ENCODE measurements at places on chromosomes 2 and 18.

- H3K4me1 ChIP-seq, result no peaks in the 10 kb centered on the region
- no peaks in the 10 kb centered on the region for H3K36me3 ChIP-seq
- no peaks in the 10 kb centered on the region for H3K27me3 ChIP-seq
- H3K27ac ChIP-seq, result no peak overlapping the region
- no peak for DNase-seq
Measured at GRCh38 chr2:188478724-188479123, 187.1 kb downstream of the GULP1 start.

DNA sequence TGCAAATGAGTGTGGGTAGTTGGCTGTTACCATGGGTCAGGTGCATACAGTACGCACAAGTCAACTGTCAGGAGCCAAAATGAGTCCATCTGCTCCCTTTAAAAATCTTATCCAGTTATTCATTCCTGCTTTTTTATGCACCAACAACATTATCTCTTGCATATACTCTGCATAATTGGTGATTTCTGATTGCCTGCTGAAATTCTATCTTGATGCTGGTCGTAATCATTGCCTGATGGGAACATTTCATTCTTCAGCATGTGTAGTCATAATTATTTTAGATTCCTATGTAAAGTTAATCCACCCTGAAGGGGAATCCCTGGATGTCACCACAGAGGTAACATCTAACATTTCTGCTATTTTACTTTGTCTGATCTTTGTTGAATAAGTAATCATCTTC is 102.2 kb upstream of the RND3 start:
- no peak overlapping the region for H3K27ac ChIP-seq
- H3K4me3 ChIP-seq, result no peak overlapping the region
- H3K4me1 ChIP-seq, result no peaks in the 10 kb centered on the region

DNA sequence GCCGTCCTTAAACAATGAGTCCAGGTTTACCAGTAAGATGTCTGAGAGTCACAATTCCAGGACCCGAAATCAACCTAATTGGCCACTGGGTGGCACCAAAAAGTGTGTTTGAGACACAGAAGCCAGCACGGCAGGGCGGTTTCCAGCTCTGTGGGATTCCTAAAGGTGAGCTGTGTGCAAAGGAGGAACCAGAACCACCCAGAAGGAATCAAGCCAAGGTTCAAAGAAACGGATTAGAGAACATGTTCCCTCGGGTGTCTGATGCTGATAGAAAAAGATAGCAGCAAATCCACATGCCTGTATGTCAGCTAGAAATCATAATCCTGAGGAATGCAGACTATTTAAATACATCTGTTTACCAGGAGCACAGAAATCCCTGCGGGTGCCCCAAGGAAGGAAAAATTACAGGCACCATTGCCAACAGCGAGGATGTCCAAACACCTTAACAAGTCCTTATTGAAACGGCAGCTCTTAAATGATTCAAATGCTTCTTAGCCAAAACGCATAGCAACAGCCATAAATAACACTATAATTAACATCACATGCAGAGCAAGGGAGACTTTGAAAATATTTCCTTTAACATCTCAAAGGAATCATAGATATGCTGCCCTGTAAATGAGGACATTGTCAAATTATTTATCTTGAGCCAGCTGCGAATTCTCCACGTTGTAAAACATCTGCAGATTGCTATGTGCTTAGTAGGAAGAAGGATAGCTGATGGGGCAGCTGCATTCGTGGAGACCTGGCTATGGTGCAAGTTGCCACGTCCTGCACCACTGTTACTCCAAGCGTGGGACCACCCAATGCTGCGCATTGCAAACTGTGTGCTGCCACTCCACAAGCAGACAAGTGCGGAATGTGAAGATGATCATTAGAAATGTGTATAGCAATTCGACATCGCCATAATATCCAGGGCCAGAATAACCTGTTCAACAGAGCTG is 318.7 kb upstream of the NCKAP5 start:
- no peaks in the 10 kb centered on the region for H3K4me1 ChIP-seq
- no peaks in the 10 kb centered on the region for H3K36me3 ChIP-seq
- no peaks in the 10 kb centered on the region for H3K27me3 ChIP-seq
- H3K27ac ChIP-seq, result no peak overlapping the region

- no peaks in the 10 kb centered on the region for H3K36me3 ChIP-seq
- DNase-seq, result no peak
- no peaks in the 10 kb centered on the region for H3K27me3 ChIP-seq
- H3K27ac ChIP-seq, result no peak overlapping the region
- H3K4me1 ChIP-seq, result no peaks in the 10 kb centered on the region
- no peak overlapping the region for H3K4me3 ChIP-seq
Measured at GRCh38 chr18:13141209-13141608, 77.4 kb upstream of the LDLRAD4 start.

DNA sequence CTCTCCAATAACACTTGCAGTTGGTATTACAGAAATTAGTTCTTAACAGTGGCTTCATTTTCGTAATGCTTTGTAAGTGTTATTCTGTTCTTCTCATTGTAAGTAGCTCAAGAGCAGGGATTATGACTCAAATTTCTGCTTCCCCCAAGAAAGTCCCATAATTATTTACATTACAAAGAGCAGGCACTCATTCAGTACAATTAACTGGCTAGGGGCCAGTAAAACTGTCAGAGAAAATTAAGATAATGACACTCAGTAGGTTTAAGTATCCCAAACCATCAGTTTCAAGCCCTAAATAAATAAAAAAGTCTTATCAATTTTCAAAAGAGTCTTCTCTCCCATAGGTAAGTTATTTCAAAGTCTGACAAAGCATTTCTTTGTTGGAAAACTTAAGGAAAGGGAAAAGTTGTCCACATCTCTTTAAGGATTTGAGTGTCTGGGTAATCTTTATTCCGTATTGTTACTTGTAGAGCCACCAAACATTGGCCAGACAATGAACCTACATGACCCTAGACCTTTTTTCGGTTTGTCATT is 137.1 kb downstream of the ARHGAP28 start:
- H3K27ac ChIP-seq, result no peak overlapping the region
- H3K4me3 ChIP-seq, result no peak overlapping the region
- no peak for DNase-seq
- peaks cover 10% of the 10 kb centered on the region for H3K36me3 ChIP-seq

DNA sequence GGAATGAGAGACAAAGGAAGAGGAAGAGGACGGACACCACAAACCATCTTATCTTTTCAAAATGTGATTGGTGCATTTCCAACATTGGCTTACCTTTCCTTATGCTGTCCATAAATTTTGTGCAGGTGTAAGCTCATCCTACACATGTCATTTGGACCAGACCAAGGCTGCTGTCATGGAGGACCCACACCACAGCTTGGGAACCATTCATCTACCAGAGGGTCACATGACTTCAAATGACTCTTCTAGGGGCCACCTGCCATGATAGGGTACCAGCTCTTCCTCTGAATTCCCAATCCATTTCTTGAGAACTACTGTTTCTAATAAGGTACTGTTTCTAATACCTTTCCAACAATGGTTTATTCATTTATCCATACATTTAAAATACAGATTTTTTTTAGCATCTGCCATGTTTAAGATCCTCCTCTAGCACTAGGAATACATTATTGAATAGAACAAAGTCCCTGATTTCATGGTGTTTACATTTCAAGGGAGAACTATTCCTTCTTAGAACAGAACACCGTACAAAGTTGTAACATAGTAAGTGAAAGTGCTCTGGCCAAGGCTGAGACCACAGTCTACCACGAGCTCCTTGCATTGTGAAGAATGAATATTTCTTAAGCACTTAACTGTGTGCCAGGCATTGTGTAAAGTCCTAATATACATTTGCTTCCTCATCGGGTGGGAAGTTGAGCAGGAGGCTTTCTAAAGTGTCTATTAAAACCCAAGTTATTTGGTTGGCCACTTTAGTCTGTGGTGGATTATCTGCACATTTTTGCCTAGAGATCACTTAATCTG is 246.1 kb upstream of the FN1 start:
- no peak overlapping the region for H3K4me3 ChIP-seq
- H3K27me3 ChIP-seq, result no peaks in the 10 kb centered on the region
- H3K4me1 ChIP-seq, result peaks cover 7% of the 10 kb centered on the region
- no peaks in the 10 kb centered on the region for H3K36me3 ChIP-seq
- peak overlapping the region; percentile 43 for H3K27ac ChIP-seq
- DNase-seq, result no peak

- DNase-seq, result no peak
- H3K36me3 ChIP-seq, result no peaks in the 10 kb centered on the region
- peaks cover 3% of the 10 kb centered on the region for H3K4me1 ChIP-seq
- no peaks in the 10 kb centered on the region for H3K27me3 ChIP-seq
Measured at GRCh38 chr2:27400348-27401135, 8.8 kb downstream of the PPM1G start.

- H3K27me3 ChIP-seq, result no peaks in the 10 kb centered on the region
- DNase-seq, result no peak
- peaks cover 20% of the 10 kb centered on the region for H3K4me1 ChIP-seq
- H3K27ac ChIP-seq, result no peak overlapping the region
- H3K36me3 ChIP-seq, result no peaks in the 10 kb centered on the region
Measured at GRCh38 chr2:152609154-152609553, 108.1 kb downstream of the PRPF40A start.

DNA sequence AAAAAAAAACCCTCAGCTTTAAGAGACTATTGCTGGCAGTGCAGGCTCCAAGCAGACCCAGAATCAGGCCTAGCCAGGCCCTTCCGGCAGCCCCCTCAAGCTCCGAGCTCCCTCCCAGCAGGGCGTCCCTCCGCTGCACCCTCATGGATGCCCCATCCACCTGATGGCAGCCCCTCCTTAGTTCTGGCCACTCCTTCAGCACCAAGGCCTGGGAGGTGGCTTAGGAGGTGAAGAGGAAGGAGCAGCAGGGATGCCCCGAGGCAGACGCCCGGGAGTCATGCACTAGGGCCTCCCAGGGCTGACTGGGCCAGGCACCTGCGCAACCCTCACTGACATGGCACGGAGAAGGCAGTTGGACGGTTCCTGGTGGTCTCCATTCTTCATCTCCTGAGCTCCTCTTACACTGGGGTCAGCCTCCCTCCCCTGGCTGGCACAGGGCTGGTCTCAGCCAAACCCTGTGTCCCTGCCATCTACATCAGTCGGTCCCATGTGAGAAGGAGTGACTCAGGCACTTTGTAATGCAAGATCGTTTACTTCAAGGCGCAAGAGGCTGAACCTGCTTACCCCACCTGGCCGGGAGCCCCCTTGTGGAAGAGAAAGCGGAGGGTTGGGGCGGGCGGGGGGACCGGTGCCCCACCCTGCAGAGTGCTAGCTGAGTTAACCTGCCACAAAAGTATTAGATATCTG is 53.5 kb upstream of the ID2 start:
- H3K27me3 ChIP-seq, result no peaks in the 10 kb centered on the region
- H3K4me1 ChIP-seq, result no peaks in the 10 kb centered on the region
- no peaks in the 10 kb centered on the region for H3K36me3 ChIP-seq
- DNase-seq, result no peak

GRCh38 chr2:239201884-239202283 is 198.9 kb downstream of the HDAC4 start:
- no peaks in the 10 kb centered on the region for H3K36me3 ChIP-seq
- H3K27ac ChIP-seq, result no peak overlapping the region
- no peak overlapping the region for H3K4me3 ChIP-seq
- no peak for DNase-seq

DNA sequence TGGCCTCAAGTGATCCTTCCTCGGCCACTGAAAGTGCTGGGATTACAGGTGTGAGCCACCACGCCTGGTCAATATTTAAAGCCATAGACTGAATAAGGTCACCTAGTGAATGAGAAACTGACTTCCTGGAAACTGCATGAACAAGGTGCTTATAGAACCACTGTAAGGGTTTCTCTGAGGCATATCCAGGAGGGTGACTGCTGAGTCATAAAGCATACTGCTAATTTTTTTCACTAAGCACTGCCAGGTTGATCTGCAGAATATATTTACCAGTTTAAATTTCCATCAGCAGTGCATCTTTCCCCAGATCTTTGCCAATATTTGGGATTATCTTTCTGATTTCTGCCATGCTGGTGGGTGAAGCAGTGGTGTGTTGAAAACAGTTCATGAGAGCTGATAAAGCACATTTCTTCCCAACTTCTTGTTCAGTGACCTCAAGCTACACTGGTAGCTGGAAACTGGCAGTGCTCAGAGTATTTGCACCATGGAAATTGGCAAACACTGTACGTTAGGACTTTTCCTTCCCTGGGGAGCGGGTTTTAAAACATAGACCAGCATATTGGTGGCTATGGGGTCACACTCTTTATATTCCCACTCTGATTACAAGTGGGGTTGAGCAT is 4.2 kb upstream of the CLIP4 start:
- H3K4me1 ChIP-seq, result peaks cover 24% of the 10 kb centered on the region
- no peak overlapping the region for H3K27ac ChIP-seq
- no peak overlapping the region for H3K4me3 ChIP-seq
- no peaks in the 10 kb centered on the region for H3K36me3 ChIP-seq
- H3K27me3 ChIP-seq, result no peaks in the 10 kb centered on the region

GRCh38 chr2:59389240-59389639 is 1148.1 kb upstream of the FANCL start:
- no peaks in the 10 kb centered on the region for H3K27me3 ChIP-seq
- H3K36me3 ChIP-seq, result no peaks in the 10 kb centered on the region
- no peak overlapping the region for H3K4me3 ChIP-seq
- no peak for DNase-seq

GRCh38 chr2:148021886-148022285 is 995 bp downstream of the MBD5 start:
- H3K36me3 ChIP-seq, result no peaks in the 10 kb centered on the region
- no peaks in the 10 kb centered on the region for H3K4me1 ChIP-seq
- H3K4me3 ChIP-seq, result peak overlapping the region; percentile 81
- peak overlapping the region; percentile 98 for H3K27ac ChIP-seq
- no peaks in the 10 kb centered on the region for H3K27me3 ChIP-seq

DNA sequence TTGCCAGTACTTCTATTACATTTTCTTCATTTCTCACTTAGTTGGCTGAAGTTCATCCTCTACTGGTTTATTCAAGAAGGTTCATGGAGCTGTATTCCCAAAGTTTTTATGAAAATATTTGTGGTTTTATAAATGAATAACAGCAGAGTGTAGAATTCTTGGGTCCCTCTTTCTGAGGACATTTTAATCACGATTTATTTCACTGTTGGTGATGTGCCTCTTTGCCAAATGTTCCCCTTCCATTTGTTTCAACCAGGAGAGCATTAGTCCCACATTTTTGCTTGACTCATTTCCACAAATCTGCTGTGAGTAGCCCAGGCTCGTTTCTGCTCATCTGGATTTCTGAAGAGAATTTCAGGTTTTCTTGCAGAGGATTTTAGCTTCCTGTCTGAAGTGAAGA is 20.8 kb downstream of the COPS7B start:
- no peak overlapping the region for H3K4me3 ChIP-seq
- H3K4me1 ChIP-seq, result no peaks in the 10 kb centered on the region
- no peaks in the 10 kb centered on the region for H3K27me3 ChIP-seq

DNA sequence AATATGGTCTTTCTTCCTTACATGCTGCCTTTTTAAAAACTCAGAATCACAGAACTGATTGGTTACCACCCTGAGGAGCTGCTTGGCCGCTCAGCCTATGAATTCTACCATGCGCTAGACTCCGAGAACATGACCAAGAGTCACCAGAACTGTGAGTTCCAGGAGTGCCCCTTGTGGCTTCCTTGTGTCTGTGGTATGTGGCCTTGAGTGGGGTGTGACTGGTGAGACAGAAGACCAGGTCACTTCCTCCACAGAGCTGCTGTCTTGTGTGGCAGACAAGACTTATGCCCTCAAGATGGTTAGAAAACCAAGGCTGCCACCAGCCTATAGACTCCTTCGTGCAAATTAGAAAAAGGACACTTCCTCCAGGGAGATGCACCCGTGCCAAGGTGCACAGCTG is 72.6 kb downstream of the EPAS1 start:
- H3K4me1 ChIP-seq, result no peaks in the 10 kb centered on the region
- H3K4me3 ChIP-seq, result no peak overlapping the region
- DNase-seq, result no peak

Measured in tibial nerve (tissue), 4 donors.